ENCODE measurements at places on chromosomes 3 and 15.

DNA sequence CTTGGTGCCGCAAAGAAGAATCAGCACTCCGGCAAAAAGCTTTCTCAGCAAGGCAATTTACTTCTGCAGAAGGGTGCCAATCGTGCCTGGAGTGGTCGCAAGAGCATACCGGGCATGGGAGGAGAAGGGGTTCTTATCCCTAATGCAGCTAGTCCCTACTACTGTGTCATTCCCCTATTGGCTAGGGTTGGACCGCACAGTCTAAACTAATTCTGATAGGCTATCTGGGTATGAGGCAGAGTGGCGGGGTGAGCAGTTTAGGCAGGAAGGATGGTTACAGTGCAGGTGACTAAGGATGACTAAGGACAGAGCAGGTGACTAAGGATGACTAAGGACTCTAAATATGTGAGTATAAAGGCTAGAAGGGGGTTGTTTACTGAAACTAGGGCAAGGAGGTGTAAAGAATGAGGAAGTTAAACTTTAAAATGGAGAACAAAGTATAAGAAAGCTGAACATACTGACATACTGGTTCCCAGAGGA lies 52.9 kb downstream of the PGBD4 start:
- DNase-seq, result no peak

- DNase-seq, result no peak
These were observed 57.9 kb upstream of the EPHB3 start for GRCh38 chr3:184503647-184504046.

- DNase-seq, result no peak
These were observed 5.6 kb upstream of the MFGE8 start for GRCh38 chr15:88918738-88919137.

DNA sequence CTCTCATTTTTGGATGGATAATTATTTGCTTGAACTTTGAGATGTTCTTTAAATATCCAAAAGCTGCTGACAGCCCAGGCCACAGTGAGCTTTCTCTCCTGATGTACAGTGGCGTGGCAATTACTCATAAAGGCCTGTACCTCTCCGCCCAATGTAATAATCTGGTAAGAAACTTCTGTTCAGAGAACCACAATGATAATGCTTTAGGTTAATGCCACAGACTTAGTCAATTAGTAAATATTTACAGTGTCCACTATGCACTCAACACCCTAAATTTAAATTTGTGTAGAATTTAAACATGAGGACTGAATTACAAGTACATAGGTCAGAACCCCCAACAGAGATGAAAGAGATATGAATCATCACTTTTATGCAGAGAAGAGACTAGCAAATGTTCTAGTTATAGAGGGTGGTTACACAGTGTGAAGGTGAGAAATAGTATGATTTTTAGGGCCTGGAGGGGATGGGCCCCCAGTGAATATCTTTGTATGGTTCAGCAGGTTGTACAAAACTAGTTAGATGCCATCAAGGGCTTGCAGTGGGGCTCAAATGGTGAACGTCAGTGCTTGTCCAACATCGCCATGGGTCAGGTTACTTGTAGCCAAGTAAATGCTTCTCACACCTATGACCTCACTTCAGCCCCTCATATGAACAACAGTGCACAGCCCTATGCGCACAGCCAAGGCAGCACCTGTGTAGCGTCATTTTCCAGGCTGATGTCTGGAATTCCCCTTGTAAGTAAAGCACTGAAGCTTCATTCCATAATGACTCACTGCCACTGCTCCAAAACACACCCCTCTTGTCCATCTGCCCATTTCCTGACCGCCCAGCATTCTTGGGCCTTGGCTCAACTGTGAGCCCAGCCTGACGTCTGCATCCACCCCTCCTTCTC lies 13.3 kb downstream of the ABHD2 start:
- DNase-seq, result no peak

GRCh38 chr3:193951859-193952258 lies 184.1 kb upstream of the HES1 start:
- DNase-seq, result no peak

- no peak for DNase-seq
These were observed 484.6 kb downstream of the ROBO2 start for GRCh38 chr3:77524463-77524862.

GRCh38 chr15:94910166-94910565 lies 678.8 kb downstream of the MCTP2 start:
- no peak for DNase-seq

DNA sequence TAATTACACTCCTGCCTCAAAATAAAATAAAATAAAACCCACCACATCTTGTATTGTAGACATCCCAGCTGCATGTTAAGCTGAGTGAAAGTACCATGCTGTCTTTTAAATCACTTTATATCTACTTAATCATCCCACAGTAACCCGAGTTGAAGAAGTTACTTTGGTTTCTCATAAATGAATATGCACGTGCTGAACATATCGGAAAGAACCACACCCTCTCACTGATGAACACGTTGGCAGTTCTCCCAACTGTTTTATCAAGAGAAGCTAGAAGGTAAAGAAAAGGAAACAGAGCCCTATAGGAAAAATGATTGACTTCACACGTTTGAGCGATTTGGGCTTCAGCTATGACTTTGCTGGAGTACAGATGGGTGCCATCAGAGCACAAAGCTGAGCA lies 15.9 kb upstream of the TM4SF19 start:
- no peak for DNase-seq

GRCh38 chr3:30658328-30659052 lies 52.1 kb downstream of the TGFBR2 start:
- DNase-seq, result no peak
